ENCODE measurements at places on chromosomes 11 and 22. TPM values are rescaled to one million over a fixed set of nuclear protein-coding genes. Genes with fewer than 3 reads are reported as not detected.

ATM gene
- total RNA-seq, result 37.1 TPM

KCNQ1 gene
- total RNA-seq, result 0.96 TPM

PLET1 gene
- not detected for total RNA-seq

FDXACB1 gene
- 2.3 TPM for total RNA-seq

CCDC73 gene
- not detected for total RNA-seq

SLC22A25 gene
- total RNA-seq, result not detected

OR6T1 gene
- not detected for total RNA-seq

MUC5B gene
- not detected for total RNA-seq

HTR3B gene
- not detected for total RNA-seq

TSPAN18 gene
- not detected for total RNA-seq

SERPIND1 gene
- not detected for total RNA-seq

OR52E8 gene
- not detected for total RNA-seq

C1QTNF6 gene
- 4.3 TPM for total RNA-seq

OR5M10 gene
- total RNA-seq, result not detected

OR52N4 gene
- not detected for total RNA-seq

VPS51 gene
- 178 TPM for total RNA-seq

CHRM1 gene
- total RNA-seq, result not detected

FGF19 gene
- not detected for total RNA-seq

API5 gene
- 86.5 TPM for total RNA-seq

PNPLA5 gene
- total RNA-seq, result not detected

ZFPL1 gene
- total RNA-seq, result 41.2 TPM

TP53I11 gene
- total RNA-seq, result 0.64 TPM

SGSM1 gene
- not detected for total RNA-seq

ARHGAP20 gene
- total RNA-seq, result under 0.01 TPM

FXYD6 gene
- 0.72 TPM for total RNA-seq

APOBEC3F gene
- total RNA-seq, result 5.3 TPM

SMIM38 gene
- total RNA-seq, result 0.21 TPM

MAJIN gene
- not detected for total RNA-seq

INS gene
- total RNA-seq, result not detected

TRIM49 gene
- not detected for total RNA-seq

CRYBB3 gene
- not detected for total RNA-seq

FAM111B gene
- 2.2 TPM for total RNA-seq

CTSF gene
- 3.2 TPM for total RNA-seq

SLC5A4 gene
- total RNA-seq, result not detected

GLYAT gene
- total RNA-seq, result not detected

RIMBP3C gene
- total RNA-seq, result 0.21 TPM

ANO5 gene
- total RNA-seq, result under 0.01 TPM

IGLL1 gene
- total RNA-seq, result not detected

CD6 gene
- under 0.01 TPM for total RNA-seq

TPBGL gene
- total RNA-seq, result not detected

SYCE3 gene
- total RNA-seq, result not detected

SCGB1D2 gene
- total RNA-seq, result not detected

All from tracheal epithelial cell (primary cell).